ENCODE measurements at places on chromosomes 2 and 18.

GRCh38 chr18:31244771-31245394, 73.1 kb upstream of the DSG1 start:
- DNase-seq: no peak

DNA sequence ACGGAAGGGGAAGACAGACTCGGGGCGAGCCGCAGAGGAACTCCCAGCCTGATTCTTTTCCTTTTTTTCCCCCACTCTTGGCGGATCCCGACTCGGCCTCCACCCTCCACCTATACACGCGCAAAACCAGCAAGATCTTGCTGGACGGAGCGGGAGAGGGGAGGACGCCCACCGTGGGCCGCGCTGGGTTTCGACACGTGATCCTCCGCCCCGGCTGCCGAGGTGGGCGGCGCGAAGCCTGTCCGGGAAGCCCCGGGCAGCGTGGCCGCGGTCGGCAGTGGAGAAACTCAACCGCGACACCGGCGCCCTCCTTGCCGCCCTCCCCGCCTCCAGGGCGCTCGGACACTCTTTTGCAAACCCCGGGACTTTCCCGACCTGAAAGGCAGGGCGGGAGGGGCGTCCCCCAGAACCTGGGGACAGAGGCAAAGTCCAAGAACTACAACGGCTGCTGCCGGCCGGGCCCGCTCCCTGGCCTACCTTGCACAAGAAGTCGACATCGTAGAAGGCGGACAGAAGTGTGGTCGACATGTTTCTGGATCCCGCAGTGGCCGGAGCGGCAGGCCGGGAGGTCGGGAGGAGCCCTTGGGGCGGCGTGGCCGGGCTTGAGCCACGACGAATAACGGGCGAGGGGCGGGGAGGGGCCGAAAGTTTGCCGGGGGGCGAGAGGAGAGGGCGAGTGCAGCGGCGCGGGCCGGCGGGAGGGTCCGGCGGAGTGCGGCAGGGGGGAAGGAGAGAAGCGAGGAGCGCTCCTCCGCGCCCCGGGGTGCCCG, 433 bp downstream of the ZFP36L2 start:
- no peak for DNase-seq

DNA sequence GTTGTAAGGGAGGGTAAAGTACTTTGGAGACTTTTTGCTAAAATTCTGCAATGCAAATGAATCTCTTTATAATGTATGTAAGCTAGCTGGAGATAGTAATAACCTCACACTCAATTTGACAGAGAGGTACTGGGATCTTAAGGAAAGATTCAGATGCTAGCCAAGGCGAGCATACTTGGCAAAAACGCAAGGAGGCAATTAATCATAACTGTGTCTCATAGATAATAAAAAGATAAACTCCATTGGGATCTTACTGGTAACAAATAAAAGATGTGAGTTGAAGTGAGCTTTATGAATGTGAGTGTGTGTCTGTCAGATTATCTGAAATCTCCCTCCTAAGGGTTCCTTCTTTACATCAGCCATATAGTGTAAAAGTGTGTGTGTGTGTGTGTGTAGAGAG, 533.0 kb downstream of the TMX3 start:
- no peak for DNase-seq

GRCh38 chr18:37525262-37525585, 40.4 kb downstream of the CELF4 start:
- DNase-seq: no peak

GRCh38 chr2:236604575-236605344, 35.1 kb downstream of the ACKR3 start:
- DNase-seq: no peak

- no peak for DNase-seq
These were observed 210.0 kb upstream of the SKOR2 start for GRCh38 chr18:47461406-47461948.

DNA sequence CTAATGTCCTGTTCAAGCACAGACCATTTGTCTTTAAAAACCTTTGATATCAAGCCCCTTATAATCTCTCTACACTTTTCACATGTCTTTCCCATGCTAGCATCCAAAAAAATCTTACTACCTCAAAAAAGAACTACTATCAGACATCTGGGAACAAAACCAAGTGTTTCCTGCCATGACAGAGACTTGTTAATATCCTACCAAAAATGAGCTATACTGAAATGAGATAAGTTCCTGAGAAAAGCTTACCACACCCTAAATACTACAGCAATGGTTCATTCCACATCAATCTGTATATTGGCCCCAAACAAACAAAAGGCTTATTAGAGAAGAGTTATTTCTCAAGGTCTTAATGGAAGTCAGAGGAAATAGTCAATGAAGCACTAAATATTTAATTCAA, 230.1 kb downstream of the DYM start:
- DNase-seq: no peak

DNA sequence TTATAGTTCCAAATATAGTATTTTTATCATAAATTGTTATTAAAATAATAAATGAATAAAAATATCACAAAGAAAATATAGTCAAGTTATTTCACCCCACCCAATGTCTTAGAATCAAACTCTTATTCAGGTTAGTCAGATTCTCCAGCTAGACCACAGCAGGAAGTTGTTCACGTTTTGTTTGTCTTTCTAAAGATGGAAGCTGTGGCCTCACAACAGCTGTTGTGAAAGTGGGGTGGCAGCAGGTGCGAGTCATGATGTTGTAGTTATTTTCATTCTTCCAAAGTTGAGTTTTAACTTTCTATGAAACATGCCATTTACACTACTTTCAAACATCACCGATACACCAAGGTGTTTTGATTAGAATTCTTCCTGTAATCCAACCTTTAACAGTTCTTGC, 272.9 kb downstream of the SLC8A1 start:
- DNase-seq: no peak

GRCh38 chr18:14086458-14087231, 45.6 kb downstream of the ZNF519 start:
- no peak for DNase-seq
